ENCODE measurements at places on chromosomes 16 and 17. TPM values are rescaled to one million over a fixed set of nuclear protein-coding genes. Genes with fewer than 3 reads are reported as not detected.

GRCh38 chr16:5024632-5025031, 9.1 kb downstream of the NAGPA start:
- no peak for DNase-seq
- H3K27me3 ChIP-seq, result no peaks in the 10 kb centered on the region
- peak overlapping the region; percentile 7 for H3K27ac ChIP-seq
- H3K4me1 ChIP-seq, result peaks cover 6% of the 10 kb centered on the region
- H3K36me3 ChIP-seq, result peaks cover 37% of the 10 kb centered on the region

The GRAPL gene
- not detected for total RNA-seq

DNA sequence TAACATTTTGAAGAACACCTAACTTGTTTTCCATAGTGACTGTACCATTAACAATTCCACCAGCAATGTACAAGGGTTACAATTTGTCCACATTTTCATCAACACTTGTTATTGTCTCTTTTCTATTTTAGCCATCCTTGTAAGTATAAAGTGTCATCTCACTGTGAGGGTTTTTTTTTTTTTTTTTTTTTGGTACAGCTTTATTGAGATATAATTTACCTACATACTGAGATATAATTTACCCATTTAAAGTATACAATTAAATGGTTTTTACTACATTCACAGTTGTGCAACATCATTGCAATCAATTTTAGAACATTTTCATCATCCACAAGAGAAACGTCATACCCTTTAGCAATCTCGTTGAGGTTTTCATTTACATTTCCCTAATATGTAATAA, 17.9 kb upstream of the TMIGD1 start:
- no peak overlapping the region for H3K4me3 ChIP-seq
- DNase-seq, result no peak
- no peak overlapping the region for H3K27ac ChIP-seq
- H3K27me3 ChIP-seq, result no peaks in the 10 kb centered on the region

GRCh38 chr17:46886310-46886663, 34.9 kb downstream of the WNT9B start:
- H3K4me1 ChIP-seq, result no peaks in the 10 kb centered on the region
- no peak overlapping the region for H3K27ac ChIP-seq
- no peaks in the 10 kb centered on the region for H3K27me3 ChIP-seq
- H3K36me3 ChIP-seq, result no peaks in the 10 kb centered on the region
- H3K4me3 ChIP-seq, result no peak overlapping the region

GRCh38 chr17:73799096-73799495, 154.9 kb upstream of the SDK2 start:
- no peak overlapping the region for H3K4me3 ChIP-seq
- no peaks in the 10 kb centered on the region for H3K4me1 ChIP-seq
- H3K27me3 ChIP-seq, result no peaks in the 10 kb centered on the region

DNA sequence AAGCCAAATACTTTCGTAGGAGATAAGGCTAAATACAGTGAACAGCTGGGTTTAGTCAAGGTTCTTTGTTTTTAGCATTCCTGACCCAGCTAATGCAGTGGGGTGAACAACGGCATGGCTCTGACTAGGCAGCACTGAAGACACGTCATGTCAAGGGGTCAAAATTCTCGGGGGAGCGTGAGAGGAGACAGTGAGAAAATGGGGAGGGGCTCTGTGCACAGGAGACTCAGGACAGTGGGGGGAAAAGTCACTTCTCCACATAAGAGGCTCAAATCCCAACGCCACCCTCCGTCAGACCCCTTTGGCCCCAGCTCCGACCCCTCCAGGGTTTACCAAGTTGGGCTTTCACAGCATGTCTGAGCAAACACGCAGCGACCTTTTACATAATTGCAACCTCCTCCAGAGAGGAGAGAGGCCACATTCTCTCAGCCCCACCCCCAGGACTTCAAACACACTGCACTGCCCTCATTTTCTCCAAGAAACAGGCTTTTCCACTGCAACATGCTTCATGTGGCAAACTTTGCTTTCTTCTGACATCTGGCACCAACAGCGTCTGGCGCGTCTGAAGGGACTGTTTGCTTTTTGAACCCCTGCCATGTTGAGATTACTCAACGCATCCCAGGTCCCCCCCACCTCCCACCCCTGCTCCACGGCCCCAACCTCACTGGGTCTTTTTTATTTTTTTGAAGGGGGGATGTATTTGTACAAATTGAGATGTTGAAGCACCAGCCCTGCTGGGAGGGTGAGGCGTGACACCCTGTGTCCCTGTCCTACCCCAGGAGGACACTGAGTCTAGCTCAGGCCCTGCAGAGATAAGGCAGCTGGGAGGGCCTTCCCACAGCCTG, 30.0 kb downstream of the AXIN2 start:
- no peaks in the 10 kb centered on the region for H3K27me3 ChIP-seq
- no peak overlapping the region for H3K4me3 ChIP-seq
- peak; percentile 22 for DNase-seq
- H3K27ac ChIP-seq, result peak overlapping the region; percentile 64
- H3K4me1 ChIP-seq, result peaks cover 19% of the 10 kb centered on the region
- peaks cover 3% of the 10 kb centered on the region for H3K36me3 ChIP-seq

DNA sequence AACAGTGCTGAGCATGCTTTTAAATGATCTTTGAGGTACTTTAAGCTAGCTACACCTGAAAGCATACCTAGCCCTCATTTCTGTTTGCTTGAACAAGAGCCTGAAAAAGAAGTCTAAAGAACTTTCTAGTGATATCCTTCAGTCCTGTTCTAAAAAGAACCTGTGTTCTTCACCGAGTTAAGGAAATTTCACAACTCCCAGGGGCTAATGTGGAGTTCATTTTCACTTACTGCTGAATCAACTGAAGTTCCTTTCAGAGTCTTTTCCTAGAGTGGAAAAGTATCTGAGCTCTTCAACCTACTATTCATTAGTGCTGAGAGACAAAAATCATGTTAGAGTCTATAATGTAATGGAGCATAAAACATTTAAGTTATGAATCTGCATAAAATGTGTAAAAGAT, 66.9 kb downstream of the CHD9 start:
- no peaks in the 10 kb centered on the region for H3K36me3 ChIP-seq
- H3K27me3 ChIP-seq, result no peaks in the 10 kb centered on the region
- DNase-seq, result no peak
- H3K4me3 ChIP-seq, result no peak overlapping the region
- no peaks in the 10 kb centered on the region for H3K4me1 ChIP-seq

DNA sequence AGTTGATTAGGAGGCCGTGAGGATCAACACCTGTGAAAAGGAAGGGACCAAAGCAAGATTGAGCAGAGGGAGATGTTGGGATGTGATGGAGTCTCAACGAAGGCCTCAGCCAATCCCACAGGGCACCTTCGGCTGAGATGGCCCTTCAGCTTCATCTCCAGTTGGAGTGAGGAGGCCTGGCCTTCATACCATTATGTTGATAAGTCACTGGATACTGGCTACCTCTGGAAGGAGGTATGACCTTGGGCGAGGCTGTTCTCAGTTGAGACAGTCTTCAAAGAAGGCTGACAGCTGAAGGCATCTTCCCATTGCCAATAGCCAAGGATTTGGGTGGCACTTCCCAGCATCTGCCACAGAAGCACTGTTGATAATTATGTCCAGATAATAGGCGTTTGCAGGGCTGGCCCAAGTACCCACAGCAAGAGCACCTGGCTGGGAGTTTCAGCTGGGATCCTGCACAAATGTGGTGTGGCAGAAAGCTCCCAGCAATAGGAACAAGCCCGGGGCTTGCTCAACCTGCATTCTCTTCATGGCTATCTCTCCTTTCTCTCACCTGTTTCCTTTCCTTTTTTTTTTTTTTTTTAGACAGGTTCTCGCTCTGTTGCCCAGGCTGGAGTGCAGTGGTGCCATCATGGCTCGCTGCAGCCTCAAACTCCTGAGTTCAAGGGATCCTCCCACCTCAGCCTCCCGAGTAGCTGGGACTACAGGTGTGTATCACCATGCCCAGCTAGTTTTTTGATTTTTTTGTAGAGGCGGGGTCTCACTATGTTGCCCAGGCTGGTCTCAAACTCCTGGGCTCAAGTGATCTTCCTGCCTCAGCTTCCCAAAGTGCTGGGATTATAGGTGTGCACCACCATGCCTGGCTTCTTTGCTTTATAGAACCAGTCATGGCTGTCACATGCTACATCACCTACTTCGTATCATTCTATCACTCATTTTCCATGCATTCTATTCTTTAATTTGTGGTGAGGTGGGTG, 18.2 kb upstream of the MAP3K14 start:
- H3K4me1 ChIP-seq, result no peaks in the 10 kb centered on the region
- no peak for DNase-seq
- H3K27ac ChIP-seq, result no peak overlapping the region

Measured in tibial nerve (tissue), 4 donors.